ENCODE measurements at places on chromosomes 7 and 10.
A peak's percentile ranks its signal among the peaks of the same experiment; 100 is the strongest.

DNA sequence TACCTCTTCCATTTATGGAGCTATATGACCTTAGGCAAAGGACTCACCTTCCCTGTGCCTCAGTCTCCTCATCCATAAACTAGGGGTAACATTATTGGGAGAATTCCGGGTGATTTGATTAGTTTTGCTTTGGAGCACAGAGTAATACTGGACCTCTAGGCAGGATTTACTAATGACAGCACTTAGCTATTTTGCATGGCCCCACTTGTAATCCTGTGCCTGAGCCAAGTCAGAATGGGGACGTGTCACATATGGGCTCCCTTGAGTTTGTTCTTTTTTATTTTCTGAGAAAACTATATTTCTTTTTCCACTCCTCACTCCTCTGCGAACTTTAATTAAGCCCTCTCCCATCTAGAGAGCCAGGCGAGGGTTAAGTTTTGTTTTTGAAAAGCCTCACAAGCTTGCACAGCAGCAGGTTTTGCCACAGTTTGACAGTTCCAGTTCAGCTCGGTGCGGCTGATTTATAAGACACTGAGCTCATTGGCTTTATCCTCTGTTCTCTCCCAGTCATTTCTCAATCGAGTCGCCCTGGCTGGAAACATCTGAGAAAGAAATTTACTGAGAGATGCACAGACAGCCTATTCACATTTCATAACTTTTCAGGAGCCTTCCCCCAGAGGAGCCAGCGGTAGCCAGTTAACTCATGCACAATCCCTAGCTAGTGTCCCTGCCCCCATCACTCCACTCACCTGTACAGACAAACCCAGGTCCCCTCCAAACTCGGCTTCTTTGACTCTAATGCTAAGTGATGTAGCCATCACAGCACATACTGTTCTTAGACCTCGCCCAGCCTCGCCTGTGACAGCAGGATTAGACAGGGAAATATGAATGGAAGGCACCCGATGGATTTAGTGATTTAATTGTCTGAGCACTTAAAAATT, 441.9 kb upstream of the NPVF start:
- no peak for DNase-seq

DNA sequence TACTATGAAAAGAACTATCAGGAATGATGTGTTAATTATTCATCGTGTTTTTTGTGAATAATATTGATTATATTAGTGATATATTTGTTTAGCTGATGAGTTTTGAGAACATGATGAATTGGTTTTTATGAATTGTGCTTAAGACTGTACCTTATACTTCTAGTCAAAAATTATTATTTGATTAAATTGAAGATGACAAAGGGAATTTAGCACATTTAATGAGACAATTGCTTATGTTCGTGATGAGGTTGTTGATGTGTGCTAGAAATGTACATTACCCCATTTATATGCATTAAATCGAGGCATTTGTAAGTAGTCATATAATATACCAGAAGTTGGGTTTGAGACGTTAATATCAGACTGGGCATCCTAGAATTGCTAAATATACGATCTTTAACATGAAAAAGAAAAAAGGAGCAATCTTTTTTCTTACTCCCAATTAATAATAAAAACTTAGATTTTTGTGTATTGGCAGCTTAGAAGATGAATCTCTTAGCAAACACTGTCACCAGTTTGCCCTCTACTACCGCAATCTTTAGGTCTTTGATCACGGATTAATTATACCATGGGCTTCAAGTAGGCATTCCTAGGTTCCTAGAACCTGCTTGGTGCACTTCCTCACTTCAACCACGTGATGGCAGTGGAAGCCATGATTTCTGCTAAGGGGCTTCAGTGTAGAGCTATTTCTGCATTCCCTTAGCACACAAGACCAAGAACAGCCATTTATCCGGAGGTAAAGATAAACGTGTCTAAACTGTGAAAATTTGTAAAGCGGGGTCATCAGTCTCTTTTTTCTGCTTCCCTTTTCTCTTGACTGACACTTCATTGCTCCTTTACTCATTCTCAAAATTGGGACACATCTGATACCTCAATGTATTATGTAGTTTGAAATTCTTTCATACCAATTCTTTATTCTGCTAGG, 1.6 kb downstream of the KLHDC10 start:
- peak; percentile 26 for DNase-seq

- no peak for DNase-seq
Observed at GRCh38 chr10:100883312-100883821, 29.4 kb upstream of the SLF2 start.

DNA sequence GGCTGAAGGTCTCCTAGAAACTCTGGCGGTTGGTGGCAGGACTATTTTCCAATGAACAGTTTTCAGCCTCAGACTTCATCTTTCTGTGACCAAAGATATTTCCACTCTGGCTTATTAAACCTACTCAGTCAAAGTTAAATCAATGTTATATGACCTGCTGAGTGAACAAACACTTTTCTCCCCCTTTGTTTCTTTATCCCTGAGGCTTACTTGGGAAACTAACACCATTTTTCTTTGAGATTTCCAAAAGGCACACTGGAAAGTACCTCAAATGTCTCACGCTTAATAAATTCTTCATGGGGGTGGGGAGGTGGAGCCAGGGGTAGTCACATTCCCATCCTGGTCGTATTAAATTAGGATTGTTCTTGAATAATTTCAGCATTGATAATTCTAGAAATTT, 1.8 kb downstream of the TMEM26 start:
- no peak for DNase-seq

GRCh38 chr7:157335236-157335635, 1.6 kb upstream of the DNAJB6 start:
- DNase-seq: no peak

GRCh38 chr10:51001587-51001986, 72.7 kb upstream of the PRKG1 start:
- DNase-seq: no peak

- no peak for DNase-seq
Observed at GRCh38 chr7:29030781-29031275, 72.7 kb upstream of the TRIL start.

DNA sequence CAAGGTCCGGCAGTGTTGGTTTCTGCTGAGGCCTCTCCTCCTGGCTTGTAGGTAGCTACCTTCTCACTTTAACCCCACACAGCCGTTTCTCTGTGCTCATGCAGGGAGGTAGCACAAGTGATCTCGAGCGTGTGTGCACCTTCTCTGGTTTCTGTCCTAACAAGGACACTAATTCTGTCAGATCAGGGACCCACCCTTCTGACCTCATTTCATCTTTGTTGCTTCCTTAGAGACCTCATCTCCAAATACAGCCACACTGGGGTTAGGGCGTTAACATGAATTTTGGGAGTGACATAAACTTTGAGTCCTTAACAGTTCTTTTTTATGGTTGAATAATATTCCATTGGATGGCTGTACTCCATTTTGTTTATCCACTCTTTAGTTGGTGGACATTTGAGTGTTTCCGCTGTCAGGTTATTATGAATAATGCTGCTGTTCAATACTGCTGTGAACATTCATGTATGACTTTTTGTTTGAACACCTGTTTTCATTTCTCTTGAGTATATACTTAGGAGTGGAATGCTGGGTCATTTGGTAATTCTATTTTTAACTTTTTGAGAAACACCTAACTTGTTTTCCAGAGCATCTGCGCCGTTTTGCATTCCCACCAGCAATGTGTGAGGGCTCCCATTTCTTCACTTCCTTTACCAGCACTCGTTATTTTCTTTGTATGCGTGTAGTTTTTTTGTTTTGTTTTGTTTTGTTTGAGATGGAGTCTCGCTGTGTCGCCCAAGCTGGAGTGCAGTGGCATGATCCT, 57.5 kb downstream of the LCOR start:
- no peak for DNase-seq

DNA sequence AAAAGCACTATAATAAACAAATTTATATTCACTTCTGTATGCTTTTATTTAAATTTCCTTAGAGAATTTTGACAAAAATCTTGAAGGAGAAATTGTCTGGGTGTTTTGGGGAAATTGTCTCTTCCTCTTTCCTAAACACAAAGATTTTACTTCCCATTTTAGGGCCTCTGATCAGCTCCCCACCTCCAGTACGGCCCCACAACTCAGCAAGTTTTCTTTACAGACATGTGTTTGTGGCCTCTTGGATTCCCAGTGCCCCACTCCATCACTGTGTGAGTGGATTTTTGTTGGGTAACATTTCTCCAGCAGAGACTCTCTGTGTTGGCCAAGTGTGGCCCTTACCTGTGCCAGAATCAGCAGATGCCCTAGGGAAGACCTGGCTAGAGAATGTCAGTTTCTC, 182.8 kb upstream of the CDC14C start:
- no peak for DNase-seq

GRCh38 chr7:155460926-155461613, 3.1 kb downstream of the EN2 start:
- DNase-seq: no peak

DNA sequence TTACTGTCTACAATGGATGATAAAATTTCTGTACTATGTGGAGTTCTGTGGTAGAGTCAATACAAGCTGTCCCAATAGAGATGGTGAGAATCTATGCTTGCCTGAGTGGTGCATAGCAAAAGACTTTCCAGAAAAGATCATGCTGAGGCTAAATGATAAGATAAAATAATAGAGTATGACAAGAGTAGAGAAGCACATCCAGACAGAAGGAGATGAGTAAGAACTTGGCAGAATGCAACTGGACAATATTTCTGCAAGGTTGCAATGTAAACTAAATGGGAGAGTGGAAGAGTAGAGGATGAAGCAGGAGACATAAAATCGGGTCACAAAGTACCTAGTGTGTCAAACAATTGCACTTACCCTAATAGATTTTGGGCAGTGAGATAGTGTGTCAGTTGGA, 347.6 kb downstream of the MDFIC start:
- DNase-seq: no peak

DNA sequence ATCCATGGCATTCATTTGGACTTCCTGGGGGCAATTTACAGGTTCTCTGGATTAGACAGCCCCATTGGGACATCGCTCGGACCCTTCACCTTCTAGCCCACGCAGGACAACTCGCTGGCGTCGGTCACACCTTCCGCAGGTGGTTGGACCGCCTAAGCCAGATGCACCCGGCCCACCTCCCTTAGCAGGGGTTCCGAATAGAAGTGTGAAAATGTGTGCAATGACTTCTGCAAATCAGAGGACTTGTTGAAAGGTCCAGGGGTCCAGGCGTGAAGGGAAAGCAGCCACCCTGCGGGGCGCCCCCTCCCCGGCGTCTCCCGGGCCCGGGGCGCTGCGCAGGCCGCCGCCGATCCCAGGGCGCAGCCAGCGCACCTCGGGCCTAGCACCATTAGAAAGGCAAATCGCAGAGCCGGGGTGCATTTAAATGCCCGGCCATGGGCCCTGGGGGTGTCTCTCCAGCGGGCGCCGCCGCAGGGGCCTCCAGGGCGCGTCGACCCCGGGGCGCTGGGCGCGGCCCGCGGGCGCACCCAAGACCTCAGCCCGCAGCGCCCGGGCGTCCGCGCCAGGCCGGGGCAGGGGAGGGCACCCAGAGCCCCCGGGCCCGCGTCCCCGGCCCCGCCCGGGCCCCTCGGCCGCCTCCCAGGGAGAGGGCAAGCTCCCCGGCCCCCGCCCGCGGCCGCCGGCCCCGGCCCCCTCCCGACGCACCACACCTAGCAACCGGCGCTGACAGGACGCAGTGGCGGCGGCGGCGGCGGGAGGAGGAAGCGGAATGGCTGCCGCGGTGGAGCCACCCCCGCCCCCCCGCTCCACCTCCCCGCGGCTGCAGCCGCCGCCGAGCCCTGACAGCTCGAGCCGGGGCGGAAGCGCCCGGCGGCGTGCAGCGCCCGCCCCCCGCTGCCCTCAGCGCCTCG, 1.2 kb downstream of the JAZF1 start:
- peak; percentile 53 for DNase-seq

- DNase-seq: no peak
Observed at GRCh38 chr7:146223851-146224250, 107.2 kb downstream of the CNTNAP2 start.

- no peak for DNase-seq
Observed at GRCh38 chr10:79939969-79940368, 8.9 kb downstream of the SFTPD start.

GRCh38 chr7:128997181-128997580, 57.7 kb downstream of the TNPO3 start:
- DNase-seq: no peak

DNA sequence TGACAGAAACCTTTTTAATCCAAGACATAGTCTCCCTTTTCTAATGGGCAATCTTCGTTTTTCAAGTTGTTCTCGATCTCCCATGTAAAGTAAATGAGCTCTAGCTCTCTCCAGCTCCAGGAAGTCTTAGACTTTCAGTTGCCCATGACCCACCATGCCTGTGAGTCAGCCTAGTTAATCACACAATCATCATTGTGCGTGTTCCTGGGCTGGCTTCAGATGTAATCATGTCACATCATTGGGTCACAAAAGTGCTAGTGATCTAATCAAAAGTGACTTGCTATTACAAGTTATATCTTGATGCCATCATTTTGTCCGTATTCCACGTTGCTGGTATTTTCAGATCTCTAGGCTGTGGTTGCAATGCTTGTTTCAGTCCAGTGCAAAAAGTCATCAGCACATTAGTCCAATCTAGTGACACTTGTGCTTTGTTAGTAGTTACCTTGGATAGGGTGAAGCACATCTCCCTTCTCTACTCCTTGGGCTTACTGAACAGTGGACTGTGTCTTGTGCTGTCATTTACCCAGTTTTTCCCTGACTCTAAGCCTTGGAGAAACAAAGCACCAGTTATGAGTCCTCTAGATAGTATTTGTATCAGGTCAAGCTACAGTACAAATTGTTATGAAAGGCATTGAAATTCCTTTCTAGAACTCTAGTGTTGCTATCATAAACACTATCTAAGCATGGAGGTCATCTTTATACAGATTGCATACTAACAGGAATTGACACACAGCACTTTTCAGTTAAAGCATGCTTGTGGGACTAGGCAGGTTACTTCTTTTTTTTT, 316.6 kb downstream of the GFRA1 start:
- DNase-seq: no peak

- DNase-seq: no peak
Observed at GRCh38 chr7:112877691-112878460, 87.7 kb upstream of the TMEM168 start.

GRCh38 chr10:29657719-29658274, 23.0 kb upstream of the SVIL start:
- no peak for DNase-seq

DNA sequence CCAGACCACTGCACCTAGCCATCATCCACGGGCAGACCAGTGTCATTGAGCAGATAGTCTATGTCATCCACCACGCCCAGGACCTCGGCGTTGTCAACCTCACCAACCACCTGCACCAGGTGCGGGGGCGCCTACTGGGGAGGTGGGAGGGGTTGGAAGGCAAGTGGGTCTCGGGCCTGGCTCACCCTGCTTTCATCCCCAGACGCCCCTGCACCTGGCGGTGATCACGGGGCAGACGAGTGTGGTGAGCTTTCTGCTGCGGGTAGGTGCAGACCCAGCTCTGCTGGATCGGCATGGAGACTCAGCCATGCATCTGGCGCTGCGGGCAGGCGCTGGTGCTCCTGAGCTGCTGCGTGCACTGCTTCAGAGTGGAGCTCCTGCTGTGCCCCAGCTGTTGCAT, 4.6 kb downstream of the NFKB2 start:
- DNase-seq: no peak

GRCh38 chr7:27771111-27771510, 31.1 kb downstream of the TAX1BP1 start:
- no peak for DNase-seq

GRCh38 chr7:35714862-35715261, 19.9 kb upstream of the HERPUD2 start:
- no peak for DNase-seq

GRCh38 chr10:34427911-34428216, 387.2 kb downstream of the PARD3 start:
- no peak for DNase-seq

GRCh38 chr10:64376167-64376566, 855.0 kb downstream of the REEP3 start:
- DNase-seq: no peak

Measured in GM06990 (cell line).